Fibroblast of the aortic adventitia (primary cell): ENCODE measurements at places on chromosomes 1 and 21. TPM values are rescaled to one million over a fixed set of nuclear protein-coding genes. Genes with fewer than 3 reads are reported as not detected.

DNA sequence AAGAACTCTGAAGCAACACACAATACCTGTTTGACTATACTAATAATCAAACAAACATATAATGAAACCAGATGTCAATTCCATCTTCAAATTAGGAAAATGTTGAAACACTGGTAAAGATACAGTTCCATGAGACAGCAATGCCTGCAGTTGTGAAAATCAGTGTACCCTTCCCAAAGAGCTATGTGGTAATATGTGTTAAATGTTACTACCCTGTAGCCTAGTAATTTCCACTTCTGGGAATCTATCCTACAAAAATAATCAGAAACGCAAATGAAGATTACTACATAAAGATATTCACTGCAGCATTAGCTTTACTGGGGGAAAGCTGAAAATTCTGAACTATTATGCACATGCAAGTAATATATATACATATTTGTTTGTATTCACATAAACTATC is 16.9 kb downstream of the GLIS1 start:
- peak; percentile 57 for DNase-seq

DNA sequence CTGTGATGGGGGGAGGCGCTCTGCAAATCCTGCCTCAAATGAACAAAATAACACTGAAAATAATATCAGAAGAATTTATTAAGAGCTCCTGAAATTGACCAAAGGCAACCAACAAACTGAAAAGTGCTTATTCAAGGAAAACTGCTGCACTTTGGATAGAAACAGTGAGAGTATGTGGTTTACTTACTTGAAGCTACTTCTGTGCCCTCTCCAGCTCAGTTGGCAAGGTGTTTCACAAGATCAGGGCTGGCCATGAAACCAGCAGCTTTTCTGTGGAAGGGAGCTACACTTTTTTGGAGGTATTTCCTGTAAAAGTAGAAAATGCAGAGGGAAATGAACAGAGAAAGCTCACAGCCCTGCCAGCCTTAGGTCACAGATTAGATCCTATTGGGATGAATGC is 310.0 kb upstream of the SPAG17 start:
- DNase-seq: no peak

GRCh38 chr1:41501581-41501980 is 17.1 kb upstream of the EDN2 start:
- DNase-seq: no peak

- peak; percentile 75 for DNase-seq
Measured at GRCh38 chr1:16055613-16056520, 12.3 kb downstream of the CLCNKB start.

DNA sequence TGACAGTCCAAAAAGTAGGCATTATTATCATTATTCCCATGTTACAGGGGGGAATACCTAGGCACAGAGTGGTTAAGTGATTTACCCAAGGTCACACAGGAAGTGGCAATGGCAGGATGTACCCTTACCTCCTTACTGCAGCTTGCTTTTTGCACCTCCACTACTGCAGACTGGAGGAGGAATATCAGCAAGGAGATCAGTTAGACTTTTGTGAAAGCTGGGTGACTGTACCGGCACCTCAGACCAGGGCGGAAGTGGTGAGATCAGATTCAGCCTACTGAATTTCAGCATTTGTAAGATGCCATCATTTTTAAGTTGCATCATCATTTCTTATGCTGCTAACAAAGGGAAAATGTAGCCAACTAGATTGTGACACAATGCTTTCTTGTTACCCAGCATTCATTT is 4.5 kb downstream of the ADARB1 start:
- DNase-seq: peak; percentile 82

- DNase-seq: no peak
Measured at GRCh38 chr1:59477286-59477685, 180.4 kb downstream of the FGGY start.

FCGR3A gene
- total RNA-seq: not detected in 2 replicates
